Stimulated activated naive CD4-positive, alpha-beta T cell treated with Interleukin-2 at 50 U/mL for 16 hours (primary cell): ENCODE measurements at places on chromosomes 5 and 9.

- no peak for DNase-seq
Measured at GRCh38 chr5:150600616-150601490, 39.6 kb upstream of the SYNPO start.

DNA sequence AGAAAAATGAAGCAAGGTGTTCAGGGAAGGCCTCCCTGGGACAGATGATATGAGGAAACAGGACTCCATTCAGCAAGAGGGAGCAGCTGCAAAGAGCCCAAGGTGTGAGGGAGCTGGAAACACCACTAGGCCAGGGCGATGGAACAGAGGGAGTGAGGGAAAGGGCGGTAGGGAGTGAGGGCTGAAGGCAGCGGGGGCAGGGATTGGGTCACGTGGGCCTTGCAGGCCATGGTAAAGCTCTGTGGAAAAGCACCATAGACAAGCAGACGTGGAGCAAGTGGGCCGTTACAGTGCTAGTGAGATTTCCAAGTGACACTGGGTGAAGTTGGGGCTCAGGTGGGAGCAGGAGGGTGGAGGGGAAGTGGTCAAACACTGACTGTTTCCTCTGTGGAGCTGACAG is 10.8 kb upstream of the PRRC1 start:
- no peak for DNase-seq

GRCh38 chr9:130418776-130419175 is 26.0 kb upstream of the ASS1 start:
- no peak for DNase-seq

GRCh38 chr5:17432569-17432968 is 65.5 kb upstream of the TAF11L2 start:
- no peak for DNase-seq

- DNase-seq: no peak
Measured at GRCh38 chr5:118468085-118468484, 520.3 kb downstream of the DTWD2 start.

- no peak for DNase-seq
Measured at GRCh38 chr9:124770359-124771020, 621 bp downstream of the NR6A1 start.

GRCh38 chr5:112975721-112976431 is 722 bp upstream of the DCP2 start:
- DNase-seq: no peak

- DNase-seq: peak; percentile 89
Measured at GRCh38 chr9:137236238-137236935, 4.7 kb upstream of the TUBB4B start.

GRCh38 chr9:94289691-94290090 is 30.6 kb downstream of the ZNF169 start:
- DNase-seq: no peak

GRCh38 chr9:77162366-77162765 is 15.0 kb upstream of the VPS13A start:
- no peak for DNase-seq

GRCh38 chr5:73274881-73275663 is 102.1 kb downstream of the TMEM174 start:
- DNase-seq: no peak

- no peak for DNase-seq
Measured at GRCh38 chr9:27348785-27349697, 52.1 kb upstream of the EQTN start.

DNA sequence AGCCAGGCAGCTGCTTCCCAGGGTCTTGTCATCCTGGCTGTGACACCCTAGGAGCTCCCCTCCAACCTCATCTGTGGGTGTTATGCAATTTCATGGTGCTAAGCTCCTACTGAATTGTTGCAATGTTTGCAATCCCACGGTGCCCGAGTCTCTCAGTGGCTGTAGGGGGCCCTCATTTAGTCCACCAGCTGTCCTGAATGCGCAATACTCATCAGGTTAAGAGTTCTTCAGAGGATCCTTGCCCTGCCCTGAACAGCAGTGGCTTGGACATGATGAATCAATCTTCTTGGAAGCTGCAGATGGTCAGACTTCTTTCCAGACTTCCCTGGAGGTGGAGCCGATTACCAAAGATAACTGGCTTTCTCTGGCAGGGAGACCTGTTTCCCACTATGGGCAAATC is 584.1 kb downstream of the CCDC171 start:
- no peak for DNase-seq

GRCh38 chr9:81579381-81579780 is 110.0 kb downstream of the TLE1 start:
- no peak for DNase-seq

DNA sequence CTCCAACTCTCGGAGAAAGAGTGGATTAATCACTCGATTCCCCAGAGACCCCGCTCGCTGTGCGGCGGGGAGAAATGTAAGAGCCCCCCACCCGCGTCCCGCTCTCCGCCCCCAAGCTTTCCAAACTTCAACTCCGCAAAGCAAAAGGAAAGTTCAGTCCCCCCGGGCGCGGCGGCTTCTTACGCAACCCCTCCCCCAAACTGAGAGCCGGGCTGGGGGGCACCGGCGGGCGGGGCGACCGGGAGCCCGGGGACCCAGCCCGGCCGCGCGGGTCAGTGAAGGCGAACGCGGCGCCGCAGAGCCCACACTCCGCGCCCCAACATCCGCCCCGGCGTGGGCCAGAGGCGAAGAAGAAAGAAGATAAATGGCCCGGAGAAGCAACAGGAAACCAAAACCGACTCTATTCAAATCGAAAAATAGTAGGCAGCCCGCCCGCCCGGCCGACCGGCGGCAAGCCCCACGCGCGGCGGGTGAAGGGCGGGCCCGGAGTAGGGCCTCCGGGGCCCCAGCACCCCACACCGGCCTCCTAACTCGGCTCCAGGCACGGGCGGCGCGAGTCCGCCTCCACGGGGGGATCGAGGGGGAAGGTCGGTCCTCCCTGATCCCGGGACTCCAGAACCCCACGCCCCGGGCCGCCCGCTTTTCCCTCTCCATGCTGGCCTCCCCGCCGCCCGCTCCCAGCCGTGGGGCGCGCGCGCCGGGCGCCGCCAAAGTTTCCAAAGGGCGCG is 720 bp downstream of the NOTCH1 start:
- DNase-seq: peak; percentile 72

GRCh38 chr9:93582115-93582514 is 5.7 kb downstream of the PHF2 start:
- no peak for DNase-seq

- no peak for DNase-seq
Measured at GRCh38 chr5:79642210-79642609, 30.0 kb downstream of the TENT2 start.

DNA sequence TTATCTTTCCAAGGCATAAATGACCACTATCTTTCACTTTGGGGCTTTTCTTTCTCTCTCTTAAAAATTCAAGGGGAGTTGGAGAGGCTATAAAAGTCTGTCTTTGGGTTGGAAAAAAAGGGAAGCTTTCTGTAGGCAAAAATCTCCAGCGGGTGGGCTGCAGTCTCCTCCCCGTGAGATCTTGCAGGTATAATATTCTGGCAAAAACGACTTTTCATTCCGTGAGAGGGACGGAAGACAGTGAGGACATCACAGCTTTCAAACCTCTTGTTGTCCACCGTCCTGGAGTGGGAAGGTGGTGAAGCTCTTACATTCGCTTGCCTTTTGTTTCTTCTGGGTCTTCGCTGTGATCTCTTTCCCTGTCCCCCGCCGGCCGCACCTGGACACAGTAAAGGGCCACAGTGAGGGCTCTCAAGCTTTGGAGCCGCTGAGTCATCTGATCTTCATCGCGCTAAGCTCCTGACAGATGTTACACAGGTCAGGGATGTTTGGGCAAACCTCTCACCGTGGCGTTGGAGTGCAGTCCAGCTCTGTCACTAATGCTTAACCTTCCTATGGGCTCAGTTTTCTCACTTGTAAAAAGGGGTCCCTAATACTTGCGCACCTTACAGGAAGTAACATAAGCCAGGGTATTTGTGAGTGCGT is 61.9 kb upstream of the MEGF10 start:
- no peak for DNase-seq

GRCh38 chr5:40521925-40522324 is 157.8 kb upstream of the PTGER4 start:
- DNase-seq: no peak

DNA sequence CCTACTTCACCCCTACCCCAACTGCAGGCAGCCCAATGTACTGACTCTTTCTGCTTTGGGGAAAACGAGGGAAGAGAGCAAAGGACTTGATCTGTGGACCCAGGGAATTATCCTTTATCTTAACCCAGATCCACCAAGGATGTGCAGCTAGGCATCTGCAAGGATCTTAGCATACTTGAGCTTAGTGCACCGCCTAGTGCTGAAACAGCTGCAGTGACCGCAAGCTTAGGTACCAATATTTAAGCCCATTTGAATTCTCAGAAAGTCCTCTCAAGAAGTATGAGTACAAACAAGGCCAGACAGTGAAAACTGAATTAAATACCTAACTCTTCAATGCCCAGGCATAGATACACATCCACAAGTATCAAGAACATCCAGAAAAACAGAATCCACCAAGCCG is 576.7 kb upstream of the ADAMTS16 start:
- no peak for DNase-seq

GRCh38 chr5:7376871-7377270 is 19.1 kb upstream of the ADCY2 start:
- DNase-seq: no peak

GRCh38 chr5:72557167-72558045 is 50.2 kb upstream of the ZNF366 start:
- DNase-seq: no peak

DNA sequence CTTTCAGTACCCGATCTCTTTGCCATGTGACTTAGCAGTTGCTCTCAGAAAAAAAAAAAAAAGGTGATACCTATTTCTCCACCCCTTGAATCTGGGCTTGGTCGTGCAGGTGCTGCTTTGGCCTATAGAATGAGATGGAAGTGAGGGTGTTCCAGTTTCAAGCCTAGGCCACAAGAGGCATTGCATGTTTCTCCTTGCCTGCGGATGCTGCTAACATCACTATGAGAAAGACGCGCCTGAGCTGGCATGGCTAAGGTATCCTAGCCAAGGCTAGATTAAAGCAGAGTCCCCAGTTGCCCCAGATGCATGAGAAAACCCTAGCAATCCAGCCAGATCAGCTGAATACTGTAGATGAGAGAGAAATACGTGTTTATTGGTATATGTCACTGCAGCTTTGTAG is 14.7 kb upstream of the CSF1R start:
- no peak for DNase-seq

DNA sequence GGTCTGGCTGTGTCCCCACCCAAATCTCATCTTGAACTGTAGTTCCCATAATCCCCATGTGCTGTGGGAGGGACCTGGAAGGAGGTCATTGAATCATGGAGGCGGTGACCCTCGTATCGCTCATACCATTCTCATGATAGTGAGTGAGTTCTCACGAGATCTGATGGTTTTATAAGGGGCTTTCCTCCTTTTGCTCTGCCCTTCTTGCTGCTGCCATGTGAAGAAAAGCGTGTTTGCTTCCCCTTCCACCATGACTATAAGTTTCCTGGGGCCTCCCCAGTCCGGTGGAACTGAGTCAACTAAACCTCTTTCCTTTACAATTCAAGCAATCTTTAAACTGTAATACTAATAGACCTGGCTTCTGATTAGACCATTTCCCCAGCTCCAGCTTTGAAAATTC is 92.2 kb upstream of the SARDH start:
- DNase-seq: no peak

- DNase-seq: no peak
Measured at GRCh38 chr5:5695266-5695665, 272.8 kb downstream of the ICE1 start.

- DNase-seq: no peak
Measured at GRCh38 chr9:29958469-29958868, 2385.2 kb upstream of the C9orf72 start.

GRCh38 chr5:156450778-156451177 is 123.8 kb downstream of the SGCD start:
- DNase-seq: no peak

DNA sequence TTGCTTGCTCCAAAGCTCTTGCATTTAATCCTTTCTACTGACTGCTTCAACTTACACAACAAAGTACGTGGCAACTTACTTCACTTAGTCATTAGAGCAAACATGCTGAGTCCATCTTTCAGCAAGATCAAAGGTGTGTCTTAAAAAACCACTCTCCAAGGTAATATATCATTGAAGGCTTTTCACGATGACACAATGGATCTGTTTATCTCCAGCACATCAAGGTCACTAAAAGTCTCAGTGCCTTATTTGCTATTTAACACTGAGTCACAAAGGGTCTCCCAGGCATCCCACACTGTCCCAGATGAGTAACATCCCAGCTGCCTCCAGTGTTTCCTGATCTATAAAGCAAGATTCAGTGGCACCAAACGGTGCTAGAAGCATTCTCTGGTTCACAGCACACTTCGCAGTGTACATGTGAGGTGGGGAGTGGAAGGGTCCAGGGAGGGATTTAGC is 3.7 kb upstream of the CLK4 start:
- no peak for DNase-seq

DNA sequence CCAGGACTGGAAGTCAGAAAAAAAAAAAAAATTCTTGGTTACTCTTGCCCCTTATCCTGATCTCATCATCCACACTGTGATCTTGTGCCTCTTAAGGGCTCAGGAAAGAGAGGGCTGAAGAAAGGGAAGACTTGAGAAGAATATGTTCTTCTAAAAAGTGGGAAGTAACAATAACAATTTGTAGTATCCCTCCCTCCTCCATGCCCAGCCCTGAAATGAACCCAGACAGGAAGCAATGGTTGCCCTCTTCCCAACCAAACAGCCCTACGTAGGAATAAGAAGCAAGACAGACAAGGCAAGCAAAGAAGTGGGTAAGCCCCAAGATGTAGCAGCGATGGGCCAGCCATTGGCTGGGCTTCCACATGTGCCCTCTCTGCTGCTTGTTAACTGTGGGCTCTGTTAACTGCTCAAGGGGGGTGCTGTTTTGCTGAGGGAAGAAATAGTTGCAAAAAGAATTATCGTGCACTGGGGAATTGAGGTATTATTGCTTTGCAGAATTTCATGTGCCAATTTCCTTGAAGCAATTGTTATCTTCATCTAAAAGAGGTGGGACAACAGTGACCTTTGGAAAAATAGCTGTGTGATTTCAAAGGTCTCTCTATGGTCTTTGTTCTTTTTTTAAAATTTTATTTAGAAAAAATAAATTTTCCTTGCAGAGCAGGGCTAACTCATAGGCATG is 146.6 kb upstream of the PCA3 start:
- DNase-seq: no peak
